ENCODE measurements at places on chromosomes 11 and 22.

DNA sequence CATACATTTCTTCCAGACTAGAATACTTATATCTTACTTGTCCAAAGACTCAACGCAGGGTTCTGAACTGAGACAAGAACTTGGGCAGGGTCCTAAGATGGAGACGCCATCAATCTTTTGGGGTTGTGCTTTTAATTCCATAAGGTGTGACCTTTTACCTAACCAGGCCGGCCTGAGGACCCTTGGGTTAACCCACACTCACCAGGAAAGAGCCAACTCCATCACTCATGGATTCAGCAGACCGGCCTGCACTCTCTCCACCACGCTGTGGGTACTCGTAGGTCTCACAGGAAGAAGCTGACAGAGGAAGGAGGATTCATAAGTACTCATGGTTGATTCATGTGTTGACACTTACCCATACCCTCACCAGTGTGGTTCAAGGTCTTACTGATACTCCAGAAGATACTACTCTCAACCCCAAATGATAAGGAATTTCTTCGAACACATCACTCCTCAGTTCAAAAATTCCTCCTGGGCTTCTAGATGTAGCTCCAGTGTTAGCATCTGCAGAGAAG is 36.2 kb downstream of the USP35 start:
- no peak for DNase-seq

DNA sequence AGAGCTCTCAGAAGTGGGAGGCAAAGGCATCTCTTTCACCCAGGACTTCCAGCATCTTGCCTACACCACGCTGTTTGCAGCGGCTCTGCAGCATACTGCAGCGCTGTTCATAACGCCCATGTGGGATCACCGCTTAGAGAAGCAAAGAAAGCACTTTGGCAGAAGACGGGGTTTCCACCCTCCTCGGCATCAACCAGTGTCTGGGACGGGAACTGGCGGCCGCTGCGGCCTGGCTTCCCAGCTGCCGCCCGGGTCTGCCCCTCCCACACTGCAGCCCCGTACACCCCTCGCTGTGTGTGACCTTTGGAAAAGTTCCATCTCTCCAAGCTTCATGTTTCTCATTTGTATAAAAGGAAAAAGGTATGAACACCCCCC is 545 bp upstream of the TIRAP start:
- no peak for DNase-seq

GRCh38 chr11:46916286-46917108 is 1.9 kb downstream of the LRP4 start:
- DNase-seq = peak; percentile 76

DNA sequence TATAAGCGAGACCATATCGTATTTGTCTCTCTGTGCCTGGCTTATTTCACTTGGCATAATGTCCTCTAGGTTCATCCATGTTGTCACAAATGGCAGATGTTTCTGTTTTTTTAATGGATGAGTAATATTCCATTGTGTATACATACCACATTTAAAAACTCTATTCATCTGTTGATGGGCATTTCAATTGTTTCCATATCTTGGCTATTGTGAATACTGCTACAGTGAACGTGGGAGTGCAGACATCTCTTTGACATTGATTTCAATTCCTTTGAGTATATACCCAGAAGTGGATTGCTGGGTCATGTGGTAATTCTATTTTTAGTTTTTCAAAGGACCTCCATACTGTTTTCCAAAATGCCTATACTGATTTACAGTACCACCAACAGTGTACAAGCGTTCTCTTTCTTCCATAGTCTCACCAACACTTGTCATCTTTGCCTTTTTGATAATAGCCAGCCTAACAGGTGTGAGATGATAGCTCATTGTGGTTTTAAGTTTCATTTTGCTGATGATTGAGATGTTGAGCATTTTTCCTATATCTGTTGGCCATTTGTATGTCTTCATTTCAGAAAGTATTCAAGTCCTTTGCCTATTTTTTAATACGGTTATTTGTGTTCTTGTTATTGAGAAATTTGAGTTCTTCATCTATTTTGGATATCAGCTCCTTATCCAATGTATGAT is 194.7 kb upstream of the E2F8 start:
- DNase-seq = no peak

- no peak for DNase-seq
These were observed 345.4 kb downstream of the TENM4 start for GRCh38 chr11:79095424-79095823.

DNA sequence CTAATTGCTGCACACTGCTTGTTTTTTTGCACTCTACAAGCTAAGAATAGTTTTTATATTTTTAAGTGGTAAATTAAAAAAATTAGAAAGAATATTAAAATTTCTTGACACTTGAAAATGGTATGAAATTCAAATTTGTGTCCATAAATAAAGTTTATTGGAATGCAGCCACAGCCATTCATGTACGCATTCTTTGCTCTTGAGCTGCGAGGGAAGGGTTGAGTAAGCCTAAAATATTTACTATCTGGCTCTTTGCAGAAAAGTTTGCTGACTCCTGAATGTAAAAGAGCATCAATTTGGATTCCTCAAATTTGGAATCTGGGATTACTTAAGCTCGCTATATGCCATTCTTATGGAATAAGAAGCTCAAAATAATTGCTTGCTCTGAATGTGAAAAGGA is 3.4 kb upstream of the ADAMTS8 start:
- peak; percentile 51 for DNase-seq

GRCh38 chr11:134207538-134208239 is 16.1 kb downstream of the NCAPD3 start:
- no peak for DNase-seq

DNA sequence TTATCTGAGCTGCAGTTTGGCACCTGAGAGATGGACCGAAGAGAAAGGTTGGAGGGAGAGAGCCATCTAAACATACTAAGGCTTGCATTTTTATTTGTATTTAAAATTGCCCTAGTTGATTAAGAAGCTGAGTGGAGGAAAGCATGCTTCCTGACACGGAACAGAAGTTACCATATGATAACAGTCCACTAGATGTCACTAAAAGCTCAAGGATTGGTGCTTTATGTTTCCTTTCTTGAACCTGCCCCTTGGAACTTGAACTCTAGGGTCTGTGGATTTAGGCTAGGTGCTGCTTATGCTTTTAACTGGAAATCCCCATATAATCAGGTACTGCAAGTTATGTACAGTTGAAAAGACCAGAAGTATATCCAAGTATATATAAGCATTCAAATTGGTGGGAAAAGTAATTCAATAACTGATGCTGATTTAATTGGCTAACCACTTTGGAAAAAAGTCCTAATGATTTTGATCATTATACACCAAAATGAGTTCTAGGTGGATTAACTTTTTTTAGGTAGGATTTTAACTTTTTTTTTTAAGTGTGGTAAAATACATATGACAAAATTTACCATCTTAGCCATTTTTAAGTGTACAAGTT is 9.5 kb downstream of the RBMXL2 start:
- peak; percentile 14 for DNase-seq
